NCI-H1105 (cell line): ENCODE measurements at places on chromosomes 5 and 9.

DNA sequence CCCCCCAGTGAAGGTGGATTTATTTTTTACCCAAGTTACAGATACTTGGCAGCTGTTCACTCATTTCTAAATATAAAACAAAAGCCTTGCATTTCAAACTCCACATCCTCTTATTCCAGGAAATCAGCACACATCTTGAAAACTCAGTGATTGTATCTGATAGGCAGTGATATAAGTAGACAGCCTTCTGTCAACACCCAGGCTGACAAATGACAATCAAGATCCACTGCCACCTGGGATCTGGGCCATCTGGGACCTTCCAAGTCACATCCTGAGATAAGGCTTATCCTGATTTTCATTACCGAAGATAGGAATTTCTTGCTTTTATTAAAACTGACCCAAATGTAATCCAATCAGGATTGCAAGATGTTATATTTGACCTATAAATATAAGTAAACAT is 201.3 kb upstream of the PUM3 start:
- no peak for DNase-seq

DNA sequence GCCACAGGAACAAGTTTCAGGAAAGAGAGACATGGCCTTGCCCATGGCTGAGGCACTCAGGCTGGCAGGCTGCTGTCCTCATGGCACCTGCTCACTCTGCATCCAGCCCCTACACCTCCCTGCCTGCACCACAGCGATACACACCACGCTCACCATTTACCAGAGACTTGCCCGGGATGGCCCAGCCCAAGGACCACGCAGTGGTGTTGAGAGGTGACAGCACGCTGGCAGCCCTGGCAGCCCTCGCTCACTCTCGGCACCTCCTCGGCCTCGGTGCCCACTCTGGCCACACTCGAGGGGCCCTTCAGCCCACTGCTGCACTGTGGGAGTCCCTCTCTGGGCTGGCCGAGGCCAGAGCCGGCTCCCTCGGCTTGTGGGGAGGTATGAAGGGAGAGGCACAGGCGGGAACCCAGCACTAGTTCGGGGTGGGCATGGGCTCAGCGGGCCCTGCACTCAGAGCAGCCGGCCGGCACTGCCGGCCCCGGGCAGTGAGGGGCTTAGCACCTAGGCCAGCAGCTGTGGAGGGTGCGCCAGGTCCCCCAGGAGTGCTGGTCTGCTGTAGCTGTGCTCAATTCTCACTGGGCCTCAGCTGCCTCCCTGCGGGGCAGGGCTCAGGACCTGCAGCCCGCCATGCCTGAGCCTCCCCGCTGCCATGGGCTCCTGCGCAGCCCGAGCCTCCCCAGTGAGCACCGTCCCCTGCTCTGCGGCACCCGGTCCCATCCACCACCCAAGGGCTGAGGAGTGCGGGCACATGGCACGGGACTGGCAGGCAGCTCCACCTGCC is 20.3 kb downstream of the ZDHHC11B start:
- DNase-seq: no peak

DNA sequence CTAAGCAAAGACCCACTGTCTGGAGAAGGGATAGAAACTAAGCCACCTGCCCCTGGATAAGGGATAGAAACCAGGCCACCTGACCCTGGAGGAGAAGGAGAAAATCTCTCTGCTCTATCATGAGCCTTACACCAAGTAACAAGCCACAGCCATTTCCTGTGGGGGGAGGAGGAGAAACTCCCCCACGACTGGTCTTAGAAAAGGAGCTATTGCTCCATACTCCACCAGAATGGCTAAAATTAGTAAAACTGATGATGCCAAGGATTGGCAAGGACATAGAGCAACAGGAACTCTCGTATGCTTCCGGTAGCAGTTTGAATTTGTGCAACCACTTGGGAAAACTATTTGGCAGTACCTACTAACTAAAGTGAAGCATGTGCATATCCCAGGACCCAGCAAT is 70.8 kb downstream of the ACTL7B start:
- DNase-seq: no peak

- DNase-seq: no peak
Measured at GRCh38 chr9:84781931-84782866, 112.7 kb downstream of the NTRK2 start.

- no peak for DNase-seq
Measured at GRCh38 chr9:131001990-131002389, 7.0 kb upstream of the LAMC3 start.

DNA sequence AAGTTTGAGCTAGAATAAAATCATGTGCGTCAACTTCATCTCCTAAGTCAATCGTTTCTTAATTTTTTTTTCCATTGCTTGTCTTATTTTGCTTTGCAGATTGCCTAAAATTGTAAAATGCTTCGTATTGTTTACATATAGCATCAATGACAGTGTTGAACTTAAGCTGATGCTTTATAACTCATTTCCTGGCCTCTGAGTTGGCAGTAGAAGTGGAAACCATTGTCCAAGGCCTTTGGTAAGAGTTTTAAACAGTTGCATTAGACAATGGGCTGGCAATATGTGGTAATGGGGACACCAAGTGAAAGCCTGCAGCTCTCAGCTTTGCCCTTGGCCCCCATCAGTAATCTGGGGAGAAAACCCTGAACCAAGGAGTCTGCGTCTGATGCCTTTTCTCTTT is 154.8 kb upstream of the GAS1 start:
- DNase-seq: no peak

- no peak for DNase-seq
Measured at GRCh38 chr5:168974082-168974481, 326.9 kb downstream of the SLIT3 start.

- DNase-seq: no peak
Measured at GRCh38 chr5:10445352-10445751, 3.7 kb downstream of the ROPN1L start.

- DNase-seq: no peak
Measured at GRCh38 chr5:17378346-17378997, 119.6 kb upstream of the TAF11L2 start.

DNA sequence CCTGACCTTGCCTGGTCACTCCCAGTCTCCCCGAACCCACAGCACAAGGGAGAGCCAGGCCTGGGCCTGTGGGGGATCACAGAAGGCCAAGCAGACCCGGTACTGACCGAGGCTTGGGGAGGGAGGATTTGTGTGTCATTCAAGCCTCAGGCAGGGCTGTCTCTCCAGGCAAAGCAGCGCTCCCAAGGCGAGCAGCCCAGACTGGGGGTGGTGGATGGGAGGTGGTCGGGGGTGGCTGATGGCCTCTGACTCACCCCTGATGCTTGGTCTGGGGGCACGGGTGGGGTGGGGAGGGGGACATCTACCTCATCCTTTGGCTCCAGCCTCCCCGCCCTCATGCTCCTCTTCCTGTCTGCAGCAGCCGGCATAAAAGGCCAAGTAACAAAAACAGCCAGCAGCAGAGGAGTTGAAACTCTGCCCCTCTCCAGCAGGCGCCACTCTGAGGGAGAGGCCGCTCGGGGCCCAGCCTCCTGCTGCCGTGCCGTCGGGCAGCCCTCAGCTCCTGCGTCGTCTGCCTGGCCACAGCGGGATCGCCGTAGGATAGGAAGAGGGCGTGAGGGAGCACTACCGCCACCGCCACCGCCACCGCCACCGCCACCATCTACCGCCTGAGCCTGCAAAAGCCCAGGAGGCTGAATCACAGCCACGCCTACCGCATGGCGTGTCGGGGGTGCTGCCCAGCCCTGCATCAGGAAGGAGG is 166.0 kb downstream of the OLFM1 start:
- DNase-seq: no peak

- peak; percentile 23 for DNase-seq
Measured at GRCh38 chr5:14665101-14665822, 744 bp downstream of the OTULIN start.

DNA sequence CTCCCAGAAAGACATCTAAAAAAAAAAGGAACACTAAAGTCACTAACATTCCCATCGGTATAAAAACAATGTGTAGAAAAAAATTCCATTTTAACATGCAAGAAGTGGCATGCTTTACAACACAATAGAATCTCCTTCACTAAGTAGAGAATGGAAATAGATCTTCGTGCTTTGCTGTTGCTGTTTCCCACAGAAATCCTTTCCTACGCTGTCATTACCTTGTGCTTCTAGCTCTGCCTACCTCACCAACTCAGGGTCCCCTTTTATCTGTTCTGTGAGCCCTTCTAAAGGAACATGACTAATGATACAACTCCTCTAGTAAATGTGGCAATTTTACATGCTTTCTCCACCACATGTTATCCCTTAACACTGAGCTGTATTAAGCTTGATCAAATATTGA is 202.9 kb downstream of the MCTP1 start:
- no peak for DNase-seq

DNA sequence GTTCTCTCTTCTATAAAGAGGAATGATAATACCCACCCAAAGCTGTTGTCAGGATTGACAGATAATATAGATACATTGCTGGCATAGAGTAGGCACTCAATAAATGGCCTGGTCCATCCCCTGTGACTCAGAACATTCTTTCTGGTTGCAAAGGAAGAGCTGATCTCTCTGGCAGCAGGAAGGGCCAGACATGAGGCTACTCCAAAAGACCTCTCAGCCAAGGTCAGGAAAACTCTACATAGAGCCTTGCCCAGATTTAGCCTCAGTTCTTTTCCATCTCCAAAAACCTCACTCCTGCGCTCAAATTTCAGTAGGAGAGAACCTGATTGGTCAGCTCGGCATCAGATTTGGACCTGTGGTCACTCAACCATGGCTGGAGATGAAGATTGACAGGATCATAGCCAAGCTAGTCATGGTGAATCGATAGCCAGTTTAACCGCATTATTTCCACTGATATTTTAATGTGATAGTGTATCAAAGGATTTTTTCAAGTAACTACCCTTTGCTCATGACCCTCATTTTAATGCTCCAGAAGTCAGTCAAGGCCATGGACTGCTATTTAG is 319.6 kb downstream of the DRD1 start:
- no peak for DNase-seq

DNA sequence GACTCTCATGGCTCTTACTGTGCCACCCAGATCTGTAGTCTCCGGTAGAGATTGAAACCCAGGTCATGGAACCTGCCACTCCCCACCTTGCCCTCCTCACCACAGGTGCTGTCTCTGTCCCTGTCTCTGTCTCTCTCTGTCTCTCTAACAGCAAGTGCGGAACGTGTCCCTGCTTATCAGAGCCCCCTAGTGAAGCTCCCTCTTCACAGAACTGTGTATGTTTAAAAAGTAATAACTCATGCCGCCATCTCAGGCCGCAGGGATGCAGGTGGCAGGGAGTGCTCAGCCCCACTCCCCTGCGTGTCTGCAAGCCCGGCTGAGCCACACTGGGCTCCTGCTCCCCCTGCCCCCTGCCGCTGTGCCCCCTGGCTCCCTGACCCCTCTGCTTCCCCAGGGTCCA is 43.8 kb downstream of the UNC5A start:
- DNase-seq: no peak

DNA sequence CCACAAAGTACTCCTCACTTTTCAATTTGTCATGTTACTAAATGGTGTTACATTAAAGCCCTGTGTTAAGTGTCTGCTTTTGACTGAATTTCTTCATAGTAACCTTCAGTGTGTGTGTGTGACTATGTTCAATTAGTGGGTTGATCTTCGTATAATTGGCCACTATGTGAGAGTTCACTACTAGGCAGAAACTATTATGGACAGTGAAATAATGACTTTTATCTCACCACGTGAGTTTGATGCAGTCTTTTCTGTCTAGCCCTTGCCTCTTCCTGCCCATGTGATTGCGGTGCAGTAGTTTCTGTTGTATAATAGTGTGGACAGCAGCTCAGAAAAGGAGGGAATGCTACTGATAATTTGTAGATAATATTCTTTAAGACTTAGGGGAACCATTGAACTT is 1.8 kb upstream of the MAML1 start:
- DNase-seq: no peak

DNA sequence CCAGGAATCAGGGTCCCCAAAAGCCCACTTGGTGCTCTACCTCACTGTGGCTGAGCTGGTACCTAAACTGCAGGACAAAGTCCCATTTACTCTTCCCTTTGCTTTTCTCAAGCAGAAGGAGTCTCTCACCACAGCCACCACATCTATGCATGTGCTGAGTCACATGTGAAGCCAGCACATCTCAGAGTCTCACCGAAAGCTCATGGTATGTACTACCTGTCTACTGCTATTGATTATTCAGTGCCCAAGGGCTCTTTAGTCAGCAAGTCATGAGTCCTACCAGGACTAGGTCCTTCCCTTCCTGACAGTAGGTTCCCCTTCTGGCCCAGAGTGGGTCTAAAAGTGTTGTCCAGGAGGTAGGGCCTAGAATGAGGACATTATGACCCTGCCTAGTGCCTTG is 130.7 kb upstream of the NTRK2 start:
- no peak for DNase-seq

DNA sequence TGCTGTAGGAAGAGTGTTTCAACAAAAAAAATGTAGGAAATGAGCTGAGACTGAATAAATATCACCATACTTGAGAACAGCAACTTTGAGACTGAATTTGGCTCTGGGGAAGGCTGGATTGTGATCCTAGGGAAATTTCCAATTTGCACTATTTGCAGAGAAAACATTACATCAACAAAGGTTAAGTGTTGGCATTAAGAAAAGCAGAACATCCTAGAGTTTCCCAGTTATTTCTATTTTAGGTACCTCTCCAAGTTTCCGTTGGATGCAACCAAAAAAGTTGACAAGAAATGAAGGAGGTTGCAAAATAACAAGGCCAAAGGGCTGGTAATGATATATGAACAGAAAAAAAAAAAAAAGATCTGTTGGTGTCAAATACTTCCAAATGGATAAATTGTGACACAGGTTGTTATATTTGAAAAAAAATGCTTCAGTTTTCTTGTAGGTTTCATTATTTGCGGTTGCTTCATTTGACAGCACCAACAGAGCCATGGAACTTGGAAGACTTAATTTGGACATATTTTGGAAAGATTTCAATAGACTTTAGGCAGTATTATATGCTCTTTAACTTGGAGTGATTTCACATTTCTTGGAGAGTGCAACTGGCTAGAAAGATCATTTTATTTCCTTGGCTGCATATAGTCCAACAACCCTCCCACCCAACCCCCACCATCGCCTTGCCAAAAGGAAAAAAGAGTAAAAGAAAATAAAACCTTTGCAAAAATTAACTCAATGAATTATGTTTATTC is 230.8 kb downstream of the ZNF608 start:
- DNase-seq: no peak

DNA sequence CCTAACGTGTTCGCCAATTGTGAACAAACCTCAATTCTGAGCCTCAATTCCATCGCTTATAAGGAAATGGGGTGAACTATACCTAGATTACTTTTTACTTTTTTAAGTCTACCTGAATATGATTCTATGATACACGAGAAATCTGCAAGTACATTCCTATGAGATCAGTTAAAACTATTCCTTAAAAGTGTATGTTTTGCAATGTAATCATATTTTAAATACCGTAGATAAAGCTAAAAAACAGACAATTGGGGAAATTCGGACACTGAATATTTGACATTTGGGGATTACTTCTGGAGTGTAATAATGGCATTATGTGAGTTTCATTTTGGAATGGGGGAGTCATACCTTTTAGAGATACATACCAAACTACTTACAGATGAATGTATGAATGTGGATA is 62.3 kb downstream of the STRBP start:
- no peak for DNase-seq

- no peak for DNase-seq
Measured at GRCh38 chr5:174229514-174230370, 184.2 kb downstream of the NSG2 start.

- DNase-seq: no peak
Measured at GRCh38 chr5:96530901-96531300, 97.9 kb upstream of the PCSK1 start.
